Natural killer cell treated with Interleukin-12 subunit alpha and Interleukin-12 subunit beta and Interleukin-15 and Interleukin-18, amount 100 ng/mL, for 72 hours (primary cell): ENCODE measurements at places on chromosomes 4 and X. TPM values are rescaled to one million over a fixed set of nuclear protein-coding genes. Genes with fewer than 3 reads are reported as not detected.

DNA sequence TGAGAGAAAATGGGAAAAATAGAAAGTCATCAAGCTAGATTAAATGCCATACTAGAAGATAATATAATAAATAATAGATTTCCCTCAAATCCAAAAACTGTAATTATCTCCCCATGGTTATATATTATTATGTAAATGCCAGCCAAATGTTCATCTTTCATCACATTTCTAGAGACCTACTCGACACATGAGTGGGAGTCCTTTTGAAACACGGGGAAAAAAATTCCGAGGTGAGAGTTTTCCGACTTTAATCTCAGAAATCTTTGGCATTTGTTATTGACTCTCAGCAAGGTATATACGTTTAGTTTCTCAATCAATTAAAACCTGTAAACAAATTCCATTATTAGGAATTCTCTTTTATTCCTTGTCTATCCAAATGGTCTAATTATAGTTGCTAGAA lies 465.4 kb upstream of the SMIM31 start:
- H3K4me1 ChIP-seq: no peaks in the 10 kb centered on the region
- no peak for DNase-seq
- H3K36me3 ChIP-seq: no peaks in the 10 kb centered on the region

DNA sequence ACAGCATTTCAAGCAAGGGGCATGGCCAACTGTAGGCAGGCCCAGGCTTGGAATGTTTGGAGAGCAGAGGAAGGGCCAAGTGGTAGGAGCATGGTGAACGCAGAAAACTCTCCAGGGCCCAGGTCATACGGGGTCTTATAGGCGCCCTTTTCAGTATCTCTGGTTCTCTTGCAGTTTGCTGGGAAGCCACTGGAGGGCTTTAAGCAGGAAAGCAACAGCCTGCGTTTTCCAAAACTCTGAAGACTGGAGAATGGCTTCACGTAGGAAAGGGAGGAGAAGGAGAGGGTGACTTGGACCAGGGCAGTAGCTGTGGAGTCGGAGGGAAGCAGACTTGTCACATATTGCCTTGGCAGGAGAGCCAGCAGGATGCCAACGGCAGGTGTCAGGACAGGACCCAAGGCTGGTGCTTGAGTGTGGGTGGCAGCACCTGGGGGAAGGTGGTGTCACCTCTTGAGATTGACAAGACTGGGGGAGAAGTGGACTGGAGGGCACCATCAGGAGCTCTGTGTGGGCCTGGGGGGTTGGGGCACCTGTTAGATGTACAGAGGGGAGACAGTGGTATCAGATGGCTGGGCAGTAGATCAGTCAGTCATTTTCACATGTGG lies 21.9 kb downstream of the TKTL1 start:
- H3K27ac ChIP-seq: no peak overlapping the region
- peaks cover 7% of the 10 kb centered on the region for H3K27me3 ChIP-seq
- H3K4me1 ChIP-seq: peaks cover 27% of the 10 kb centered on the region
- no peaks in the 10 kb centered on the region for H3K36me3 ChIP-seq
- no peak for DNase-seq
- no peak overlapping the region for H3K4me3 ChIP-seq

DNA sequence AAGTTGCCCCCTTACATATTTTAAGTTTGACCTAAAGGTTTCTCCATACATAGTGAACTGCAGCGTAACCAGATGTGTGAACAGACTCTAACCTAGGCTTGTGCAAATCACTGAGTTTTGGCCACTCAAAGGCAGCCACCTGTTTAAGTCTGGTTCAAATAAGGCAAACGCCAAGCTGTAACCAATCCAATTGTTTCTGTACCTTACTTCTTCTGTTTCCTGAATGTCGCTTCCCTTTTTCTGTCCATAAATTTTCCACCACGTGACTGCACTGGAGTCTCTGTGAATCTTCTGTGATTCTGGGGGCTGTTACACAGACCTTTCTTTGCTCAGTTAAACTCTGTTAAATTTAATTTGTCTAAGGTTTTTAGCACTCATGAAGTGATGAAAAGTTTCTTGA lies 618.8 kb downstream of the GLUD2 start:
- H3K36me3 ChIP-seq: no peaks in the 10 kb centered on the region
- no peaks in the 10 kb centered on the region for H3K27me3 ChIP-seq
- no peak overlapping the region for H3K4me3 ChIP-seq
- no peaks in the 10 kb centered on the region for H3K4me1 ChIP-seq
- H3K27ac ChIP-seq: no peak overlapping the region

DNA sequence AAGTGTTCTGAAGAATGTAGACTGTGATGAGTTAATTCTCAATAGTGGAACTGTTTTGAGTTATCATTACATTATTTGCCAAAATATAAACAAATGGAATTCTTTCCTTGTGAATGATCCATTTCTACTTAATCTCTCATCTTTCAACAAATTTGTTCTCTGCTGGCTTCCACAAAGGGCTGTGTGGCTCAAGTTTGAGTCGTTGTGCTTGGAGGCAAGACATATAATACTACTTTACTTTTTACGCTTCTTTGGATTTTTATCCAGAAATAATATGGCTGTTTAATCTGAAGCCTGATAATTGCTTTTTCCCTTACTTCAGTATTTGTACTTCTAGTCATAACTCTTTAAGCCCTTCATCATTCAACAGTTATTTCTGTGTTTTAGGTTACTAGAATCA lies 169.5 kb downstream of the ARHGAP10 start:
- no peaks in the 10 kb centered on the region for H3K4me1 ChIP-seq
- no peak overlapping the region for H3K27ac ChIP-seq
- DNase-seq: no peak
- no peaks in the 10 kb centered on the region for H3K27me3 ChIP-seq
- no peak overlapping the region for H3K4me3 ChIP-seq

GRCh38 chrX:44317181-44317580 lies 26.3 kb downstream of the EFHC2 start:
- peaks cover 24% of the 10 kb centered on the region for H3K4me1 ChIP-seq
- H3K27ac ChIP-seq: no peak overlapping the region
- no peak for DNase-seq

The FRYL gene
- total RNA-seq: 99.0 TPM

The SH3BP2 gene
- 129 TPM for total RNA-seq
